ENCODE measurements at places on chromosomes 12 and 14.

DNA sequence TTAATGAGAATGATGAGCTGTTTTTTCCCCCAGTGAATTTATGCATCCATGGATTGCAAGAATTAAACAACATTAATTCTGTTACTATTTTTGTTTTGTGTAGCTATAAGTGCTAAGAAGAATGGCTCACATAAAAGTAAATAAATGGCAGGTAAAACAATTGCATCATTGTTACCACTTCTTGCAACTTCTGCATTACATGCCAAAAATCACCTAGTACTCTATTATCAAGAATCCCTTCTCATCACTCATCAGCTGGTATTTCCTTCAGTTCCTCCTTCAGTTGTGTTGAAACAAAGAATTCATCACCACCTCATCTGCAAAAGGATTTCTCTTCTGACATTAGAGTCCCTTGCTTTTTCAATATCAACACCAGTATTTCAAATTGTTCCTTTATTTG is 773 bp downstream of the A2M start:
- no peak for DNase-seq

DNA sequence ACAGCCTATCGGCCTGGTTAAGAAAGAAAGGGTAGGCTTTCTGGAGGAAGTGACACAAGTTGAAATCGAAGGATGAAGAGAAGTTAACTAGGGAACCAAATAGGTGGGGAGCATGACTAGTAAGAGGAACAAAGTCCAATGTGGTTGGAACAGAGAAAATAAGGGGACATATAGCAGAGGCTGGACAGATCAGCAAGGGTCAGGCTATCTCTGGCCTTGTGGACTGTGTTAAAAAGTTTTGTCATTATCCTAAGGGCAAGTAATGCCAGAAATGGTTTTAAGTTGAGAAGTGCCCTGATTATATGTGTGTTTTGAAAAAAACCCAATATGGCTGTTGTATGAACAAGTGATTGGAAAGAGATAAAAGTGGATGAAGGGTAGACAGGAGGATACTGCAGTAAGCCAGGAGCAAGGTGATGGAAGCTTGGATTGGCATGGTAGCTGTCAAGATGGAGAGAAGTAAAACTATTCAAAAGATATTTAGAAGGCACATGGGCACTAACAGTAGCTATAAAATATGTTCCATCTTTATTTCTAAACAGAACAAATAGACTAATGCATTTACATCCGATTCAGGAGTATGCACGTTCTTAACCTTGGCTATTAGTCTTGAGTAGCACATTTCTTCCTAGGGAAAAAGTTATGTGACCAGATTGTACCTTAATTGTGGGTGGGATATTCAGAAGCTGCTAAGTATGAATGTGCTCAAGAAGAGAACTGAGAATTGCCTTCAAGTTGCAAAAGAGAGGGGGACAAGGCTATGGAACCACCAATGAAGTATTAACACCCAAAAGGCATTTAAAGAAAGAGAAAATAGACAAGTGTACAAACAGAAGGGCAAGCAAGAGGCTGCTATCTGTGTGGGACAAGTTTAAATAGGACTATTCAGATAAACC is 46.8 kb upstream of the OR5AU1 start:
- DNase-seq, result no peak

DNA sequence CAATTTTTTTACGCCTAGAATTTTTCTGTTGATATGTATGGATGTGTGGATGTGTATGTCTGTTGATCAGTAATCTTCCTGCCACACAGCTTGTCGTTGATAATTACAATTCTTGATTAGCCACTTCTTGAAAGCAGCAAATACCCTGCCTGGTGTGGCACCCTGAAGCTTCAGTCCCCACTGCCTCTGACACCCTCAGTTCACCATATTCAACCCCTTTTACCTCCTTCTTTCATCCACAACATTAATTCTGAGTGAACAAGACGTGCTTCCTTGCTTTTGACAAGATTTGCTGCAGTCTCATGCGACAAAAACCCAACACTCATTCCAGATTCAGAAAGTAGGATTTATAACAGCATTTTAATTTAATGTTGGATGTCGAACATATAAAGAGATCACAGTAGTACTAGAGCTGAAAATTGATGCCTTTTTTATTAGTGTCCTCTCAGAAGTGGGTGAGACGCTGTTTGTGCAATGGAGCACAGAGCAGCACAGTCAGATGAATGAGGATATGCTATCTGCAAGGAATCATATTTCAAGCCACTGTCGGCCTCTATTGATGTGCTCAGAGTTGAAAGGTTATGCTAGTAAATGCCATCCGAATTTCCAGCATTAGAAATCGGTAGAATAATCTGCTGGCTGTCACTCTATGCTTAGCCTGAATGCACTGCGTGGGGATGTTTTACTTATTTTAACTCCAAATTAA is 383.7 kb downstream of the EGLN3 start:
- DNase-seq, result no peak

DNA sequence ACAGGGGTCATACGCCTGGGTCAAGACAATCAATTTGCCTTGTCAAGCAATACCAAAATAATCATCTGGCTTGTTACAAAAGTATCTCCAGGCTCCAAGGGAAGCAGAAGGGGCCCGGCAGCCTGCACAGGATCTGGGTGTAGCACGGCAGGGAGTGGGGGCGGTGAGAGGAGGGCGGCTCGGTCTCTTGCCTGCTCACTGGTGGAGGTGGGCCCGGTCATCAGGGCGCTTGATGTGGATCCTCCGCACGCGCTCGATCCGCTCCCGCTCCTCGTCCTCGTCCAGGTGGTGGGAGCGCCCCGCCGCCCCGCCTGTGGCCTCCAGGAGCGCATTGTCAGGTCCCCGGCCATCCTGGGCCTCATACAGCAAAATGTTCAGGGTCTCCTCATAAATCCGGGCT is 25.7 kb downstream of the KCTD10 start:
- DNase-seq, result no peak

DNA sequence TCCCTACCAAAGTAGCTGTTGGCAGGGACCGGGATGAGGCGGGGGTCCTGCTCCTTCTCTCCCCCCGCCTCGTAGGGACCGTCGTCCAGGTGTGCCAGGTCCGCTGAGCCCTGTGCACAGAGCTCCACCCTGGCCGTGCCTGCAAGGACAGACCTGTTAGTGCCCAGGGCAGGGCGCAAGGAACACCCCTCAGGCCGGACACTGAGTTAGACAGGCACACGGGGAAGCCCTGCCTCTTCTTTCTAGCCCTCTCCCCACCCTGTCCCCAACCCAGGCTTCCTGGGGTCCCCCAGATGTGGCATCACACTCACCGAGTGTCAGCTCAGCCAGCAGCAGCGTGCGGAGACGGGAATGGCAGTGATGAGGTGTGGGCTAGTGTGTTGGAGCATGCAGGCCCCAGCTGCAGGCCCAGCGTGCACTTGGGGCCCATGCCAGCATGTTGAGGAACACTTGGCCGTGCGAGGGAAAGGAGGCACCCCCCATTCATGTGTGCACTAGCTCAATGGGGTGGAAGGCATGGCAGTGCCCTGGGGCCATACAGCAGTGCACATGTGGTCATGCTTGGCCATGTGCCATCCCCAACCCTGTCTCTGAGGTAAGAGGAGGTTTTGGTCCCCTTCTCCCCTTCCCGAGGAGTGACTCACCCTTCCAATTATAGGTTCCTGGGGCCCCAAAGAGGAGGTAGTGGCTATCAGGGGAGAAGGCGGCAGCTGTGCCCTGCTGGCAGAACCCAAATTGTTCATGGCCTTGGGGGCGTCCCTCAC is 7.3 kb downstream of the ITGA7 start:
- peak; percentile 32 for DNase-seq

DNA sequence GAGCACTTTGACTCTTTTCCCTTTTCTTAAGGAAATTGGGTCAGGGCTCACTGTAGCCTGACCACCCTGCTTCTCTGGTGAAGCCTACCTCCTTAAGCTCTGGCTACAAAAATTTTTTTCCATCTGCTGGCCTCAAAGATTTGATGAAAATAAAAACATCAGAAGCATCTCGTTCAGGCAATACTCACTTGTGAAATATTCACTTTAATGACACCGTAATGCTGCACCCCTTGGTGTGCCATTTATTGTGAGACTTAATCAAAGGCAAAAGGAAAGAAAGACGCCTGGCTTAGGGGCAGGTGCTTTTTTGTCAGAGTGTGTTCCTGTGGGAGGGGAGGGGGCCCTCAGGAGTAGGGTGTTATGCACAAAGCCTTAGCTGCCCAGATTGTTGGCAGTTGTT is 155.0 kb upstream of the TMPO start:
- no peak for DNase-seq

DNA sequence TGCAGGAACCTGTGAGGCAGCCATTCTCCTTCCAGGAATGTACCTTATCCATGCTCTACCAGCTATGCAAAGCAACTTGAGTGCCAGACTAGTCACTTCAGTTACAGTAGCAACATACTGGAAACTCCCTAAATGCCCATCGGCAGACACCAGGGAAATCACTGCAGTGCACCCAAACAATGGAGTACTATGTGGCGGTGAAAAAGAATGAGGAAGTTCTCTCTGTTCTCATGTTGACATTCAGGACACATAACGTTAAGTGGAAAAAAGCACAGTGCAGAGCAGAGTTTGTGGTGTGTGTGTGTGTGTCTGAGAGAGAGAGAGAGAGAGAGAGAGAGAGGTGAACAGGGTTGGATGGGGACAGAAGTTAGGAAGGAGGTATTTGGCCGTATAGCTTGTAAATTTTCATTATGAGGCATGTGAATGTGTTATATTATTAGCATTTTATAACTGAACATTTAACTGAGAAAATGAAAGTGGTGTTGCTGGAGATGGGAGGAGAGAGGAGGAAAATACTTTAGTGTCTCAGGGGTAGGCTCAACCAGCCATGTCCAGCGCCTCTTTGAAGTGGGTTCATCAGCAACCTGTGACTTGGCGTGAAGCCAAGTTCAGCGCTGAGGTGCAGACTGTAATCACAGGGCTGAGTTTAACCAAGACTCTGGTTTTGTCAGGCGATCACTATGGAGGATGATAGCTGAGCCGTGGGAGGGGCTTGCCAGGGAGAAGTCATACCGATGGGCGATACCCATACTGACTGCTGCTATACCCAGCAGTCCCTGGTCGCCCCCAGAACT is 17.3 kb downstream of the TNFAIP2 start:
- no peak for DNase-seq

- no peak for DNase-seq
Observed at GRCh38 chr12:86713121-86713520, 456.9 kb upstream of the MGAT4C start.

- DNase-seq, result no peak
Observed at GRCh38 chr12:96454396-96454795, 35.0 kb upstream of the CFAP54 start.

DNA sequence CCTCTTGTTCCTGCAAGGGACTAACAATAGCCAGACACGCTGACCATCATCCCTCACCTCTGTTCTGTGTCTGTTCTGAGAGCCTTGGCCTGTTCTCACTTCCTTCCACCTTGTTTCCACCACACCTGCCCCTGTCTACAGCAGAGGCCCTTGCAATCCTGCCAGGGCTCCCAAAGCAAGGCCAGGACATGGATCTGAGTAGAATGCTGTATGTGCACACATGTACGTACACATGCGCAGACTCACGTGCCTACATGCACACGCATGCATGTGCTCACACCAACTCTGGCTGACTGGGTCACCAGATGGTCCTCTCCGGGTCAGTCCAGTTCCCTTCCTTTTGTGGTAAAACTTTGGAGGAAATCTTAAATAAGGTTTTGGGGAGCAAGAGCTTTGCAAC is 133.0 kb upstream of the C14orf180 start:
- DNase-seq, result no peak

- no peak for DNase-seq
Observed at GRCh38 chr12:111846016-111846415, 4.0 kb downstream of the MAPKAPK5 start.

- no peak for DNase-seq
Observed at GRCh38 chr12:31647086-31647491, 12.4 kb upstream of the ETFBKMT start.

DNA sequence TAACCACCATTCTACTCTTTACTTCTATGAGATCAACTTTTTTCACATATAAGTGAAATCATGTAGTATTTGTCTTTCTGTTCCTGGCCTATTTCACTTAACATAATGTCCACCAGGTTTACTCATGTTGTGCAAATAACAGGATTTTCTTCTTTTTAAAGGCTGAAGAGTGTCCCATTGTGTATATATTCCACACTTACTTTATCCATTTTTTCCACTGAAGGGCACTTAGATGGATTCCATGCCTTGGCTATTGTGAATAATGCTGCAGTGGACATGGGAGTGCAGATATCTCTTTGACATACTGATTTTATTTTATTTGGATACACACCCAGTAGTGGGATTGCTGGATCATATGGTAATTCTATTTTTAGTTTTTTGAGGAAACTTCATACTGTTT is 181.1 kb upstream of the HMGA2 start:
- no peak for DNase-seq

DNA sequence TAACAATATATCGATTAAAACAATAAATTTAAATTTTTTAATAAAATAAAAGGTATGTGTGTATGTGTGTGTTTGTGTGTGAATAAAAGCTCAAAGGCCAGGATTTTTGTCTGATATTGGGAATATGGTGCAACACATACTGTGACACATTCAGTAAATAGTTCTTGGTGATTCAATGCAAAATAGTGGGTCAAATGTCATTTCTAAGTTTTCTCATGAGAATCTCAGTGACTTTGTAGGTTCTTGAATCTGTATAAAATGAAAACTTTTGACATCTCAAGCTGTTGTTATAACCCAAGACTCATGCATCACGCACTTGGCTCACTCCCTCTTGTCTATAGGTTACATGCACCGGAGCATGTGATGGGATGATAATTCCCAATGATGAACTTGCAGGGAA is 16.2 kb upstream of the MED6 start:
- DNase-seq, result no peak

- no peak for DNase-seq
Observed at GRCh38 chr14:22073801-22074200, 400.2 kb upstream of the OR4E1 start.

GRCh38 chr12:103518899-103519298 is 23.1 kb upstream of the C12orf42 start:
- DNase-seq, result no peak

DNA sequence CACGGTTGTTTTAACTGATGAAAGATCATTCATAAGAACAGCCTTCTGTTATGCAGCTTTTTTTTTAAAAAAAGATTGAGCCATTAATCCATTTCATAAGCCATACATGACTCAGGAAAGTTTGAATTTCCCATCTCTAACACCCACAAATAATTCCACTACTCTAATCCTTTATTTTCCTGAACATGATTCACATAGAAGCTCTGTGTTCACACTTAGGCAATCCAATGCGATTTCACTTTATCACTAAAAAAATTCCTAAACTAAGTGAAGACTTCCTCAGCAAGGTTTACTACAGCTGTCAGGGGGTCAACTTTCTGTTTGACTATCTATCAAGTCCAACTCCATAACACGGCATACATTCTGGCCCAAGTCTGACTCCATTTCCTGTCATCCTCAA is 25.9 kb downstream of the PKP2 start:
- no peak for DNase-seq

DNA sequence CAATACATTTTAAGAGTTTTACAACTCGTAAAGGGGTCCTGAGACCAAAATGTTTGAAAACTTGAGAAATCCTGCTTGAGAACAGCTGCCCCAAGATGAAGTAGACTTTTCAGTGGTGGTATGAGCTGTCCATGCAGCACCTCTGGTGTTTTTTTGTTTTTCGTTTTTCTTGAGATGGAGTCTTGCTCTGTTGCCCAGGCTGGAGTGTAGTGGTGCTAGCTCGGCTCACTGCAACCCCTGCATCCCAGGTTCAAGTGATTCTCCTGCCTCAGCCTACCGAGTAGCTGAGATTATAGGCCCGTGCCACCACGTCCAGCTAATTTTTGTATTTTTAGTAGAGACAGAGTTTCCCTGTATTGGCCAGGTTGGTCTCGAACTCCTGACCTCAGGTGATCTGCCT is 5.5 kb downstream of the PAPOLA start:
- no peak for DNase-seq
